ENCODE measurements at places on chromosomes 7 and 10. TPM values are rescaled to one million over a fixed set of nuclear protein-coding genes. Genes with fewer than 3 reads are reported as not detected.

Gene MEIG1
- total RNA-seq: not detected

Gene DCLRE1A
- total RNA-seq: 7.4 TPM

Gene SNX8
- total RNA-seq: 7.1 TPM

Gene FRA10AC1
- 20.4 TPM for total RNA-seq

DNA sequence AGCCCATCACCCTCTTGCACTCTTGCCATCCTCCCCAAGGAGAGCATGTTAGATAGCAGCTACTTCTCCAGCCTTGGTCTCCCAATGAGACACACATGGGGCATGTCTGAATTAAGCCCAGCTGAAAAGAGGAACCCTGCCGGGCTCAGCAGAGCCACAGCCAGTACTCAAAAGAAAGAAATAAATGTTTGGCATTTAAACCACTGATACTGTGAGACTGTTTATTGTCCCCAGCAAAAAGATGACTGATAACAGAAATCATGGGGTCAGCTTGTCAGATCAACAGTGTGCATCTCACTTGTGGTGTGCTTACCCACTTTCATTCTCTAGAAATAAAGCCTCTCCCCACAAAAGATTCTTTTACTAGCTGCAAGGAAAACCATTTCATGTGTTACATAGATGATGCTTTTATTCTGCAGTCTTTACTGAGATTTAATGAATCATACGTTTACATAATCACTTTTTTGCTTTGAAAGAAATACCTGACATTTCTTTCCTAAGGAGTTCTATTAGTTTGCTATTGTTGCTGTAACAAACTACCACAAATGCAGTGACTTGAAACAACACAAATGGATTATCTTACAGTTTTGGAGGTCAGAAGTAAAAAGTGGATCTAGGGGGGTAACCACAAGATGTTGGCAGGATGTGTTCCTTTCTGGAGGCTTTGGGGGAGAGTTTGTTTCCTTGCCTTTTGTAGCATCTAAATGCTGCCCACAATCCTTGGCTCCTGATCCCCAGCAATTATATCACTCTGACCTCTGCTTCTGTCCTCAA, 20.9 kb downstream of the ANKRD7 start:
- no peaks in the 10 kb centered on the region for H3K36me3 ChIP-seq
- no peaks in the 10 kb centered on the region for H3K4me1 ChIP-seq
- no peak for DNase-seq
- H3K4me3 ChIP-seq: no peak overlapping the region

- H3K4me3 ChIP-seq: no peak overlapping the region
- H3K36me3 ChIP-seq: no peaks in the 10 kb centered on the region
- no peaks in the 10 kb centered on the region for H3K4me1 ChIP-seq
- H3K27me3 ChIP-seq: no peaks in the 10 kb centered on the region
- DNase-seq: no peak
Observed at GRCh38 chr7:136533732-136534131, 334.7 kb upstream of the CHRM2 start.

DNA sequence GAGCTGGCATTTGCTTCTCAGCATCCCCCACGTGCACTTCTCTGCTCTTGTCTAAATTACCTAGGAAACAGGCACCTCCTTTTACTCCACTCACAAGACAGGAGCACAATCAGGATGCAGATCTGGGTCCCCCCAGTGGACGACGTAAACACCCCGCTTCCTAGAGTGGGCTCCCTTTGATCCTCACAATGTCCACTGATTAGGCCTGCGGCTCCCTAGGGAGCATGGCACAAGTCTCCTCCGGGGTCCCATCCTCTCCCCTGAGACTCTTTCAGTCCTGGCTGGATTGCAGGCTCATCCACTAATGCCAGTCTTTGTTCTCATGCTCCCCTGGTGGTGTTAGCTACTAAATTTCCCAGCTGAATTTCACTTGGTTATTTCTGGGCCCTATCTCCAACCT, 98.3 kb downstream of the GLI3 start:
- no peak overlapping the region for H3K27ac ChIP-seq
- DNase-seq: no peak
- no peaks in the 10 kb centered on the region for H3K27me3 ChIP-seq
- no peak overlapping the region for H3K4me3 ChIP-seq
- H3K36me3 ChIP-seq: no peaks in the 10 kb centered on the region

DNA sequence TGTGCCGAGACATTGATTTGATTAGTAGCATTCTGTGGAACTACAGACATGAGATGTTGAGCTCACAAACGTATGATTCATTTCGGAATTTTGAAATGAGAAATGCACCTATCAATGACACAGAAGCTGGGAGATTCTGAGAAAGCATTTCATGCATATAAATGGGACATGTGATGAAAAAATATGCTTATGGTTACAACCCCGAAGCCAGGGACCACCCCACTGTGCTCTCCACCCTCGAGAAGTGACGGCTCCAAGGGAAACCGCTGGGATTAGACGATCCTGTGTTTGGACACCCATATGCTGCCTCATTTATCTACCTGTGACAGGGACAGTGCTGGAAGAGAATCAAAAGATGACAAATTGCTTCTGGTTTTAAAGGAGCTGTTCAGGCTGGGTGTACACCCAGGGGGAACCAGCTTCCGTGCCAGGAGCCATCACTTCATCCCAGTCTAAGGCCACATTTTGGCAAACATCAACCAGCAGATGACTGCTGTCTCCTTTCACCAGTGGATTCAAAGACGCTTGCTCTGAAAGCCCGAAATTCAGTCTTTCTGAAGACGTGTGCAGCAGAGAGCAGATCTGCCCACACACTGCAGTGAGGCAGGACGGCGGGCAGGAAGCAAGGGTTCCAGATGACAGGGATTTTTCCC, 109.9 kb downstream of the ATXN7L1 start:
- DNase-seq: no peak
- no peak overlapping the region for H3K4me3 ChIP-seq
- H3K27me3 ChIP-seq: no peaks in the 10 kb centered on the region
- H3K27ac ChIP-seq: no peak overlapping the region
- peaks cover 4% of the 10 kb centered on the region for H3K4me1 ChIP-seq
- H3K36me3 ChIP-seq: no peaks in the 10 kb centered on the region

GRCh38 chr7:5382281-5382892, 41.2 kb downstream of the TNRC18 start:
- H3K4me1 ChIP-seq: peaks cover 42% of the 10 kb centered on the region
- H3K27ac ChIP-seq: no peak overlapping the region
- peaks cover 30% of the 10 kb centered on the region for H3K36me3 ChIP-seq
- H3K27me3 ChIP-seq: no peaks in the 10 kb centered on the region
- DNase-seq: no peak

- H3K36me3 ChIP-seq: no peaks in the 10 kb centered on the region
- H3K27ac ChIP-seq: no peak overlapping the region
- no peak overlapping the region for H3K4me3 ChIP-seq
- no peaks in the 10 kb centered on the region for H3K27me3 ChIP-seq
Observed at GRCh38 chr7:126698446-126698845, 554.3 kb downstream of the GRM8 start.

DNA sequence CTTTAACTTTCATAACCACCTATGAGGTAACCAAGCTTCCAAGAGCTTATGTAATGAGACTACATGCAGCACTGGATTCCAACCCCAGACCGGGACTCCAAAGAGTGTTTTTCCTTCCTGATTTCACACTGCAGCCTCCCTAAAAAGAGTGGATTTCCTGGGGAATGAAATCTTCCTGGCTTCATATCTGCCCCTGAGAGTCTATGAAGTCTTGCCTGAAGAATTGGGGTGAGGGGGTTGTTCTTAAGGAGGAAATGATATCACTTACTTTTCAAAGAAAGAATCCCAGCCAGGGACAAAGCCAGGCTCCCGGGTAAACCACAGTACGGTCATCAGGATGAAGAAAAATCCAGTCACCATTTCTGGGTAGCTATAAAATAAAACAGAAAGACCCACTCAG, 29.7 kb downstream of the STMP1 start:
- H3K27me3 ChIP-seq: no peaks in the 10 kb centered on the region
- peaks cover 13% of the 10 kb centered on the region for H3K4me1 ChIP-seq
- H3K4me3 ChIP-seq: no peak overlapping the region
- peaks cover 46% of the 10 kb centered on the region for H3K36me3 ChIP-seq

DNA sequence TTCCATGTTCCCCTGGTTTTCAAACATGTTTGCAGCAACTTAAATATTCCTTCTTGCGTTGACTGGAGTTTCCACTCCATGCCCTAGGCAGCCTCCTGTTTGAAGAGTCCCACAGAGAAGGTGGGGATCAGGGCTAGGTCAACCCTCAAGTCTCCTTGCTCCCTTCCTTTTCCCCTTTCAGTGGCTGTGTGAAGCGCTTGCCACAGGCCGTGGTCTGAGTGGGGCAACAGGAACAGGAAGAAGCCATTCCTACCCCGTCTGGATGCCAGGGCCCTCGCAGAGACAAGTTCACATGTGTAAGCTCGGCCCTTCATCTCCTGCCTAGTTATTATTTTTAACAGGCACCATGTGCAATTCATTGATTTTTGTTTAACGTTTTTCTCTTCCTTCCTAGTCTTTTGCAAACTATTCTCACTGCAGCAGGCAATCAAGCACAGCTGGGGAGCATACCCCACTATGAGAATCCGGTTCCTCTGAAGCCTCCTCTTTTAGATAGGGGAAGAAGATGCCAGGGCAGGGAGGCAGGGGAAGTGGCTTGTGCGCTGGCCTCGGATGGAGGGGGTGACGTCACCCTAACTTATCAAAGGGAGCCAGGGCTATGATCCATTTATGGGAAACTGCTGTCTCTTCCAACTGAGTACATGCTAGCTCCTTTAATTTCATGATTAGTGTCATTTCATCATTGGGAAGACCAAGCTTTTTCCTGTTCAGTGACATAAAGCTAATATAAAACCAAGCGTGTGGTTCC, 64.2 kb downstream of the PRLHR start:
- H3K36me3 ChIP-seq: no peaks in the 10 kb centered on the region
- no peak overlapping the region for H3K4me3 ChIP-seq
- no peaks in the 10 kb centered on the region for H3K27me3 ChIP-seq
- no peaks in the 10 kb centered on the region for H3K4me1 ChIP-seq

GRCh38 chr7:34070511-34071323, 165.4 kb downstream of the BMPER start:
- no peak overlapping the region for H3K27ac ChIP-seq
- DNase-seq: no peak
- no peaks in the 10 kb centered on the region for H3K4me1 ChIP-seq
- H3K27me3 ChIP-seq: no peaks in the 10 kb centered on the region

- H3K4me1 ChIP-seq: no peaks in the 10 kb centered on the region
- peaks cover 27% of the 10 kb centered on the region for H3K27me3 ChIP-seq
- H3K27ac ChIP-seq: no peak overlapping the region
- no peak overlapping the region for H3K4me3 ChIP-seq
Observed at GRCh38 chr10:123560301-123561140, 105.6 kb upstream of the GPR26 start.

DNA sequence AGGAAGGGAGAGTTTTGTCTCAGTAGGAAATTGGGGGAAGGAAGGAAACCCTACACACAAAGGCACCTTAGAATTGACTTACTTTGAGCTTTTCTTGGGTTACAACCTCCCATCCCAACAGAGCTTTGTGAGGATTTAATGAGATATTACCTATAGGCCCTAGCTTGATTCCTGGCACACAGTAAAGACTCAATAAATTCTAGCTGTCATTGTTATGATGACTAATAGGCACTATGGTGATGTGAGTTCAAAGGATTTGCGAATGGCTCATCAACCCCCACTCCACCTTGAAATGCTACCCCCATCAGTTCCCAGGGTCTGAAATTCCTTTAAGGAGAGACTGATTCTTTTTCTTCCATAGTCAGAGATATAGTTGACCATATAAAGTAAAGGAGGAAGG, 67.9 kb upstream of the SMNDC1 start:
- no peaks in the 10 kb centered on the region for H3K27me3 ChIP-seq
- H3K36me3 ChIP-seq: no peaks in the 10 kb centered on the region
- H3K27ac ChIP-seq: no peak overlapping the region
- H3K4me3 ChIP-seq: no peak overlapping the region
- DNase-seq: no peak

DNA sequence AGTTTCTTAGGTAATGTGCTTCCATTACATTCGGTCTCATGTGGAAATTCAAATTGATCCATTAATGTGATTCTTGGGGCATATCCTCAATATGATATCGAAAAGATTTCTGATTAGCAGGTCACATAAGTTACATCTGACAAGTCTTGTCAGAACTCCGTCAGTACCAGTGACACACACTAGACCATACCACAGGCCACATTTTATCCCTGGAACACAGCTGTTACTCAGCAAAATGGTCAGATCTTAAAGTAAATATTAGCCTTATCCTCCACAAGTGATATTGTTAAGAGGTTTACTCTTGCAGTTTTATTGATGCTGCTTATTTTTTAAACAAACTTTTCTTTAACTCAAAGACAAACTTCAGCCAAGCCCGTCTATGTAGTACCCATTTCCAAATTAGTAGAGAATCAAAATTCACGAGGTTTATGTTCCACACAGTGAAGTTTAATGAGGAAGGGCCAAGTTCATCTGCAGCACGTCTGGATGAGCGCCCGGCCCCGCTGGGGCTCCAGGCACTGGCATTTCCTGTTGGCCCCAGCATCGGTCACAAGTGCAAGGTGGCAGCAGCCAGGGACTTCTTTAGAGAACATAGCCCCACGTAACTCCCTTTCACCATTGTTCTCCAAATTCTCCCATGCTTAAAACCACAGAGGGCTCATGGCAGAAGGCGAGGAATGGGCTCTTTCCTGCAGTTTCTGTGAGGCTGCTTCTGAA, 132.2 kb downstream of the VIPR2 start:
- no peaks in the 10 kb centered on the region for H3K4me1 ChIP-seq
- no peaks in the 10 kb centered on the region for H3K36me3 ChIP-seq
- H3K4me3 ChIP-seq: no peak overlapping the region
- peak; percentile 84 for DNase-seq
- no peaks in the 10 kb centered on the region for H3K27me3 ChIP-seq
- H3K27ac ChIP-seq: peak overlapping the region; percentile 63

DNA sequence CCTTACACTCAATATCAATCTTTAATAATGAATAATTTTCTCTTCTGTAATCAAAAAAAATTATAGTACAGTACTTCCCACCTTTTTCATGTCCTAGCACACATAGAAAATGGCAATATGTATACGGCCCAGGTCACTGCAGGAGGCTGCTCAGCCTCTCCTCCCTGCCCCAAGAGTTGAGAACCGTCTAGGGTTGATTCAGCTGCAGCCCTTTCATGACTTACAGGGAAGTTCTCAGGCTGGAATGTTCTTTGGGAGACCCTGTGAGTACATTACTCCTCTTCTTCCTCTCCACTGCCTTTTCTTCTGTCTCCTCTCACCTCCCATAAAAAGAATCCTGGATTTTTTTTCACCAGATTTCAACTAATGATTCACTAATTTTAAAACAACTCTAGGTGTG, 180.0 kb downstream of the HDAC9 start:
- no peak overlapping the region for H3K4me3 ChIP-seq
- no peaks in the 10 kb centered on the region for H3K27me3 ChIP-seq
- no peak for DNase-seq
- no peaks in the 10 kb centered on the region for H3K36me3 ChIP-seq
- H3K4me1 ChIP-seq: no peaks in the 10 kb centered on the region

GRCh38 chr10:36489181-36489580, 636.2 kb upstream of the ANKRD30A start:
- H3K36me3 ChIP-seq: no peaks in the 10 kb centered on the region
- H3K4me1 ChIP-seq: peaks cover 17% of the 10 kb centered on the region
- H3K27me3 ChIP-seq: no peaks in the 10 kb centered on the region
- H3K27ac ChIP-seq: peak overlapping the region; percentile 5
- no peak for DNase-seq

Measured in heart left ventricle (tissue), 16 donors.